ENCODE measurements at places on chromosomes 7 and 10.
A peak's percentile ranks its signal among the peaks of the same experiment; 100 is the strongest.

- DNase-seq, result no peak
Measured at GRCh38 chr7:129689995-129690581, 78.6 kb downstream of the NRF1 start.

DNA sequence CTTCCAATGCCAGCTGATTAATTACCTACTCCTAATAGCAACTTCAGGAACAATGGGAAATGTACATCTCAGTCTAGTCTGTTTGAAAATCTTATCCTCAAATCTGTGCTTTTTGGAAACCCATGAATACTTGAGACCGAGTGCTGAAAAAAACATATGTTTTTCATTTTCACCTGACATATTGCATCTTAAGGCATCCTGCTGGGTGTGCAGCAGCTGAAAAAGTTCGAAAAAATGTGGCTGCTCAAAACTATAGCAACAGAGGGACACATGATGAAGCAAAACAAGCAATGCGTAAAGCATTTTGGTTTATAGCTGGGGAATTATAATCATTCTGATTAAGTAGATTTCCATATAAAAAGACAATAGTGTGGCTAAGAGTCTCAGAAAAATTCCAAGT lies 218.0 kb downstream of the CREB5 start:
- no peak for DNase-seq

- no peak for DNase-seq
Measured at GRCh38 chr7:138105221-138105620, 29.0 kb downstream of the AKR1D1 start.

- DNase-seq, result peak; percentile 22
Measured at GRCh38 chr10:119209035-119209735, 1.8 kb downstream of the GRK5 start.

DNA sequence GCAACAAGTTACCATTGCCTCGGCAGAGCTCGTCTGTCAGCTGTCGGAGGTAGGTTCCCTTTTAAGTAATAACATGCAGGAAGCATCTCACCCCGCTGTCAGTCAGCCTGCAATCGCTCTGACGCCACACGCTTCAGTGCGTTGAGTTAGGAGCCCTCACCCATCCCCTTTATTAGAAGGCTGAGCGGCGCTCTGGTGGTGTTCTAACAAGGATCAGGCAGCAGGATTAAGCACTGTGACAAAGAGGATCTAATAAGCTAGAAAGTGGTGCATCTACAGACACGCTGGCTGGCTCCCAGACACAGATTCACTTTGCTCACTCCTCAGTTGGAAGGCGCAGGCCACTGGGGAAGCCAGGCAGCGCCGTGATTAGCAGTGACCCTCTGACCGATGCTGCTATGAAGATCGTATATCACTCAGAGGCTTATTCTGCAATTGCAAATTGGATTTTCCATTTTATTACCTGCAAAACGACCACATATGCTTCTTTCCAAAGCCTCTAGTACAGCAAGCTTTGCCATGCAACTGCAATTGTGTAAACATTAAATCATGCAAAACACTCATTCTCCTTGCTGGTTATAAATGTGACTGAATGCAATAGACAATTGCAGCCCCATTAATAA lies 117.7 kb downstream of the RSU1 start:
- DNase-seq, result no peak

DNA sequence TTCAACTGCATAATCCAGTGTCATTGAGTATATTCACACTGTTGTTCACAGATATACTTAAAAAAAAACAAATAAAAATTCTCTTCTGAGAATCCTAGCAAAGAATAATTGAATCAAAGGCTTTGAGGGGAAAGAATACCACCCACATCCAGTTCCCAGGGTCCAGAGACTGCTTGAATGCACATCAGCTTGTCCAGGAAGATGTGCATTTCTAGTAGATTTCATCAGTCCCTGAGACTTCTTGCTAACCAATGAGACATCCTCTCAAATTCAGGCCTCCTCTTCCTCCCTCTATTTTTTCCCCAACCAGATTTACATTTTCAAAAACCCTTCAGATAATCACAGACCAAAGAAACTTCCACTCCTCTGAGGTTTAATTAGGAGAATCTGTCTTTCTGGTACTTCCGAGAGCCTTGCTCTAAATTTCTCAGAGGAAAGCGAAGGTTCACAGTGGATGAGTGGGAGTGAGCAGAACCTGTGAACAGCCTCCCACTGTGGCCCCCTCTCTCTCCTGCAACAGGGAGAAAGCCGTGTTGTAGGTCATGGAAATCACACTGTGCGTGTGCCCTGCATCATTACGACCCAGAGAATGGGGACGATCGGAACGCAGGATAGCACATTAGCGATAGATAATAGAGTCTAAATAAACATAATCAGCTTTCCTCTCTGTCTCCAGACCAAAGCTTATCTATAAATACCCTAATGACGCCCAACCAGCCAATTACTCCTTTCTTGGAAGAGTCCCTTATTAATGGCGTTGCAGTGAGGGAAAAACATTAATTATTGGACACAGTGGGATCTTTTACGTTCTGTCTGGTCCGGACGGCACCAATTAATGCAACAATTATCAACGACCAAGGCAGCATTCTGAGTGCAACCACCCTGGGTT lies 212.5 kb downstream of the EMX2 start:
- no peak for DNase-seq

DNA sequence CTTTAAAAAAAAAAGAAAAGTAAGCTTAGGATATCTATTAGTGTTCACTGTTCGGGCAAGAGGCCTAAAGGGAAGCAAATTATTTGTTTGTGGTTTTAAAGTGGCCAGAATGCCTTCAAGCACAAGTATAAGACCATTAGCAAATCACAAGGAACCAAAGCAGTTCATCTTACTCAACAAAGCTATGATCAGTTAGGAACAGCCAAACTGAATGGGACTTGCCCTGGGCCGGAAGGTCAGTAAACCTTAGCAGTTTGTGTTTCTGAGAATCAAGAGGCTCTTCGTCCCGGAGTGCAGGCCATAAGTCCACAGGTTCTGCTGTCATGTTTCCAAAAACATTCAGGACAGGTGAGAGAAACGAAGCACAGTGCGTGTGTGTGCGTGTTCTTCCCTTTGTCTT lies 4.5 kb downstream of the FBXW4 start:
- DNase-seq, result no peak

- no peak for DNase-seq
Measured at GRCh38 chr7:64555046-64555445, 7.8 kb downstream of the ZNF680 start.

DNA sequence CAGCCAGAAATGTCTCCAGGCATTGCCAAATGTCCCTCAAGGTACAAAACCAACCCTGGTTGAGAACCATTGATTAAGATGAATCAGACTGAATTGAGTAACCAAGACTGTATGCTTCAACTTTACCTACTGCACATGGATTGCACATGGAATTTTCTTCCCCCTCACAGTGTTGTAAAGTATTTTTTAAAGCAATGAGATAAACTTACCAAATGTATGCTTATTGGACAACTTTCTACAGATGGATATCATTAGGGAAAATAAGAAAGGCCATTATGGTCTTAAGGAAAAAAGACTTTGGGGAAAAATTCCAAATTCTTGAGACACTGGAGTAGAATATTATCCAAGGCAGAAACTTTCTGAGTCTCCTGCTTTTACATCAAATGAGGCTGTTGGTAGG lies 20.9 kb upstream of the MTPN start:
- DNase-seq, result no peak

DNA sequence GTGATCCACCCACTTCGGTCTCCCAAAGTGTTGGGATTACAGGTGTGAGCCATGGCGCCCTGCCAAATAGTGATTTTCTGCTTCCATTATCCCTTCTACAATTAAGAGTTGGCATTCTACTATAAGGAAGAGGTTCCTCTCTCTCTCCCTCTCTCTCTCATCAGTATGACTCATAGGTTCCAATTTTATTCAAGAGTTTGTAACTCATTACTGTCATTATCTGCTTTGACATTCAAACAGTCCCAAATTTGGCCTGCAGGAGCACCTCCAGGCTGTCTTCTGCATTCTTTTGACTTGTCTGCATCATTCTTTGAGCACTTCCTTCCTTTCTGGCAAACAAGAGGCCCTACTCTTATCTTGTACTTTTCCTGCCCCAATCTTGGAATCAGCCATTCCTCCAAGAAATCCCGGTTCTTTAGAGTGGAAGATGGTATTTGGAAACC lies 33.2 kb upstream of the CALU start:
- no peak for DNase-seq

- DNase-seq, result peak; percentile 64
Measured at GRCh38 chr7:2451171-2452073, 24.8 kb downstream of the GRIFIN start.

DNA sequence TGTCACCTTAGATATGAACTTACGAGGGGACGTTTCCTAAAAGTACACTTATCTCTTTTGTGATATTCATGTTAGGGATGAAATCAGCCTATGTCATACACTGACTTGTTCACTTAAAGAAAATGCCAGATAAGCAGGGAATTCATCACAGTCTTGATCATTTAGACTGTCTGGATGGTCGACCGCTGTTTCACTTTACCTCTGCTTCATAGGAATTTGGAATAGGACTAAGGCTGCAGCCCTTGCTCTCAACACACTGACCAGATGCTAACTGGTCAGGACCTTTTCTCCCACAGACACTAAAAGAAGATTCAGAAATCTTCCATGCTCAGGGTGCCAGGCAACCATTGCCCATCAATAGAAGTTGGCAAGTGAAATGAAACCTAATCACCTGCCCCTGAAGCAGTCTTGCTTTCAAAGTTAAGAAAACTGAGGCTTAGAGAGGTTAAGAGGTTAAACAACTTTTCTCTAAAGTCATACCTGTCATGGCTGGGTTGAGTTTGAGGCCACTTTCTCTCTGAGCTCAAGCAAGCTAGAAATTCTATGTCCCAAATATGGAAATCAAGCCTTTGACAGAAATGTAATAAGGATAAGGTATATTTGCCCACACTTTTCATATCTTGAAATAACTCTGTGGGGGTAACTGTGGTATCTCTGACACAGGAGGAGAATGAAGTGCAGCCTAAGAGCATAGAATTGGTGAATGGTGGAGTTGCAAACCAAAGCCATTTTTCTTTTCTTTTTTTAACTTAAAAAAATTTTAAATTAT lies 77.1 kb downstream of the MAP3K8 start:
- DNase-seq, result no peak

DNA sequence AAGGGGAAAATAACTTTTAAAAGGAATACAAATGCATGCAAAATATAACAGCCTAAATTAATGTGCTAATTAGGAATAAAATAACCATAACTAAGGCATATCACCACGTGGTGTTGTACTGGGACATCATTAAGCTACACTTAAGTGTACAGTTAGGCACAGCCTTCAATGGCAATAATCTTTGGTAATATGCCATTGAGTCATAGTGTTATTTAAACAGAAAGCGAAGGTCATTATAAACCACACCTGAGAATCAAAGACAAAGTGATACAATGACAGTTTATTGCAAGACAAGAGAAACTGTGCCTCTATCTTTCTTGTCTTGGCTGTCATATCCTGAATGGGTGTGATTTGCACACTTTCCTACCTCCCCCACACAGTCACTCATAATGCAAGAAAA lies 30.5 kb upstream of the AUTS2 start:
- no peak for DNase-seq

GRCh38 chr7:97117372-97118188 lies at the start of gene SDHAF3:
Gene SDHAF3, plus strand, starts transcription at chr7:97117698. Its CDS starts 26 bp downstream, at chr7:97117724.
- DNase-seq, result peak; percentile 99

DNA sequence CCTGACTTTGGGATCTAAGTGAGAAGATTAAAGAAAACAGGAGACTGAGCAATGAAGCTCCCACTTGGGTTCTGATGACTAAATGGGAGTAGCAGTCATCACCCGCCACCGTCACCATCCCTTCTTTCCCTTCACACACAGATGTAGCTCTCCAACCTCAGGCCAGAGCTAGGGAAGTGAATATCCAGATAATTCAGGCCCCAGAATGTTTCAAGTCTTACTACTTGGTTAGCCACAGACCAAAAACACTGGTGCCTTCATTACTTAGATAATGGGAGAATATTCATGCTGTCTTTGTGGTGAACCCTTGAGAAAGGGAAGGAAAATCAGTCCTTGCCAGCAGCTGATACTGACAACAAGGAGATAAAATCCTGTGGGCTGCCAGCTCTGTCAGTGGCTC lies 100.7 kb downstream of the OSBPL3 start:
- no peak for DNase-seq

GRCh38 chr10:3682745-3683144 lies 102.3 kb downstream of the KLF6 start:
- no peak for DNase-seq

GRCh38 chr10:114320249-114321116 lies 81.4 kb downstream of the VWA2 start:
- DNase-seq, result no peak

DNA sequence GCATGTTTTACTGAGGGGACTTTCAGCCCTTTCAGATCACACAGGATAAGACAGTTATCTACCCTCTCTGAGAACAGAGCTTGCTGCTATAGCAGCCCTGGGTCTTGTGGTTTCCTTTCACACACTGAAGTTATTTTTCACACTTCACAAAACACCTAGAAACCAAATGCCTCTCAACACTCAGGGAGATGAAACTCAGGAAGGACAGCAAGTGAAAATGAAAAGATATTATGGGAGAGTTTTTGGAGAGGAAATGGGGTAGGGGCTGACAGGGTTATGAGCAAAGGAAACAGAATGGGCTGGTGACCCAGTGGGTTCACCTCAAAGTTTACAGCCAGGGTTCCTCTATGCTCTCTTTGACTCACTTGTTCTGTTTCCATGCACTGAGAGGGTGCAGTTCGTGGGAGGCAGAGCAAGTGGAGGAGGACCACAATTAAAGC lies 17.0 kb upstream of the GIMAP2 start:
- DNase-seq, result no peak
